ENCODE measurements at places on chromosomes 3 and 15.
A peak's percentile ranks its signal among the peaks of the same experiment; 100 is the strongest.

DNA sequence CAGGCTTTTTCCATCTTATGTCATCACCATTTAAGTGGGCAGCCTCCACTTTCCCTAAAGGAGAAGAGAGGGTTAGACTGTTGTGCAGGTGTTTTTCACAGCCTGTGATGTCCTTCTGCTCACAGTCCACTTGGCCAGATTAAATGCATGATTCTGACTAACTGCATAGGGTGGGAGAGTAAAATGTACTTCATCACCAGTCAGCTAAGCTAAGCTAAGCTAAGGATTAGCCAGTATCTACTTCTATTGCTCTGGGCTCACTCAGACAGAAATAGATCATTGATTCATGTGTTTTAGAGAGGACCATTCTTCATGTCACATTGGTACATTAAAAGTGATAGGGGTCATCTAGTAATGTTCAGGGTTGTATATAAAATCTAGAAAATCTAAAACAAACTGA is 1013.1 kb downstream of the NTRK3 start:
- no peaks in the 10 kb centered on the region for H3K27me3 ChIP-seq
- no peak overlapping the region for H3K4me3 ChIP-seq
- no peak for DNase-seq

DNA sequence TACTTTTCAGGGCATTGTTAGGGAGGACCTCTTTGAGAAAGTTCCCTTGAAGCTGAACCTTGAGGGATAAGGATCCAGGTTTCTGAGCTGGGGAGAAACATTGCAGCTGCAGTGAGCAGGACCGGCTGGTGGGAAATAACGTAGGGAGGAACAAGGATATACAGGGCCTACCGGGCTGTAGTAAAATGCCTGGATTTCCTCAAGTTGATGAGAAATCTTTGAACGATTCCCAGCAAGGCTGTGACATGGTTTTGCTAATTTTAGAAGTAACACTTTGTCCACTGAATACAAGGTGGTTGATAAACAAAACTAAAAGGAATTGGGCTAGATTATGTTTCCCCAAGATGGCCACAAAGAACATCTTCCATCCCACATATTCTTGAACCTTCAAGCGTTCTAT is 137.0 kb upstream of the AGBL1 start:
- DNase-seq, result no peak
- no peaks in the 10 kb centered on the region for H3K4me1 ChIP-seq
- no peak overlapping the region for H3K4me3 ChIP-seq
- no peaks in the 10 kb centered on the region for H3K27me3 ChIP-seq
- H3K36me3 ChIP-seq, result no peaks in the 10 kb centered on the region

DNA sequence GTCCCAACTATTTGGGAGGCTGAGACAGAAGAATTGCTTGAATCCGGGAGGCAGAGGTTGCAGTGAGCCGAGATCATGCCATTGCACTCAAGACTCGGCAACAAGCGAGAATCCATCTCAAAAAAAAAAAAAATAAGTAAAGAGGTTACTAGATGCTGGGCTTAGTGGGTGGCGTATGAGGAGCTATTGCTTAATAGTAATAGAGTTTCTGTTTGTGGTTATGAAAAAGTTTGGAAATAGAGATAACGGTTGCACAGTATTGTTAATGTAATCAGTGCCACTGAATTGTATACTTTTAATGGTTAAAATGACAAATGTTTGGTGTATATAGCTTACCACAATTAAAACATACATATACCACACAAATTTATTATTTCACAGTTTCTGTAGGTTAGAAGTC is 14.7 kb upstream of the HHATL start:
- H3K36me3 ChIP-seq, result no peaks in the 10 kb centered on the region
- no peaks in the 10 kb centered on the region for H3K27me3 ChIP-seq
- no peaks in the 10 kb centered on the region for H3K4me1 ChIP-seq
- no peak overlapping the region for H3K4me3 ChIP-seq
- no peak overlapping the region for H3K27ac ChIP-seq

GRCh38 chr3:21942328-21942727 is 191.3 kb upstream of the ZNF385D start:
- DNase-seq, result peak; percentile 83
- no peaks in the 10 kb centered on the region for H3K27me3 ChIP-seq
- no peak overlapping the region for H3K4me3 ChIP-seq
- H3K36me3 ChIP-seq, result no peaks in the 10 kb centered on the region
- H3K4me1 ChIP-seq, result no peaks in the 10 kb centered on the region

DNA sequence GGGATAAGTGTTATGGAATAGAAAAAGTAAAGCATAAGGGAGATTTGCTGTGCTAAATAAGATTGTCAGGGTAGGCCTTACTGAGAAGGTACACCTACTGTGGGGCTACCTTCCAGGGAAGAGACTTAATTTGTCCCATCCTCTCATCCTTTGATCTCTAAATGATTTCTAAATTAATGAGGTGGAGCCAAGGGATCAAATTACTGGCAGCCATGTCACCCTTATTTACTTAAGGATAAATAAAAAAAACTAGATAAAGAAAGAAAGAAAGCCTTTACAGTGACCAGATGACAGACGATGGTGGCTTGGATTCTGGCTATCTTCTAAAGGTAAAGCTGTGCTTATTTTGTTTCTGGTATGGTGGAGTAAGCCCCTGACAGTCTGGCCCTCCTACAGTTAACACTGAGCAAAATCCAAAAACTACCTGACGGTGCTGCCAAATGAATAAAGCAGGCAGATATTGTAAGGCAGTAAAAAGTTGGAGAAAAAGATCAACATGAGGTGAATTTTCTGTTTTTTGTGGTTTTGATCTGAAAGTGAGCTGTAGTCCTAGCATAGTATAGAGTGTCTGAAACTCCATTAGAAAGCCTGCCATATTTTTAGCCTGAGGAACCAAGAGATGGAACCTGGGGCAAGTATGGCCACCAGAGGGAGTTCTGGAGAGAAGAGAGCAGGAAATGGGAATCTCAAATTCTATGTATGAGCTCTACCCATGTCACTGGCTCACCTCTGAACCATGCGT is 285.1 kb upstream of the MANF start:
- no peak for DNase-seq
- H3K4me3 ChIP-seq, result no peak overlapping the region
- no peak overlapping the region for H3K27ac ChIP-seq
- H3K4me1 ChIP-seq, result no peaks in the 10 kb centered on the region
- no peaks in the 10 kb centered on the region for H3K27me3 ChIP-seq

GRCh38 chr15:76529911-76530310 is 193.3 kb downstream of the ISL2 start:
- no peaks in the 10 kb centered on the region for H3K36me3 ChIP-seq
- H3K4me3 ChIP-seq, result no peak overlapping the region
- H3K4me1 ChIP-seq, result no peaks in the 10 kb centered on the region
- no peak overlapping the region for H3K27ac ChIP-seq
- DNase-seq, result no peak

All from left lung (tissue), 14 donors.